ENCODE measurements at places on chromosomes 6 and 20.

GRCh38 chr6:128305228-128305627 is 215.2 kb downstream of the PTPRK start:
- DNase-seq = no peak

DNA sequence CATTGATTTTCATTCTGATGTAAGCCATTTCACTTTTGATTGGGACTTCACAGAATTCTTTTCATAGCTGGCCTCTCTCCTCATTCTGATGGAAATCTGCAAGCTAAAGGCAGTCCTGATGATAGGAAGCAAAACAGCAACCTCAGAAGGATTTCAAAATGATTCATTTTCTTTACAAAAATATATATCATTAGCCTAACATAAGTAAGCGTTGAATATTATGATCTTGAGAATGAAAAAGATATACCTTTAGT is 143.1 kb upstream of the GJE1 start:
- no peak for DNase-seq

GRCh38 chr6:41750374-41750773 is 3.2 kb upstream of the PGC start:
- DNase-seq = no peak

DNA sequence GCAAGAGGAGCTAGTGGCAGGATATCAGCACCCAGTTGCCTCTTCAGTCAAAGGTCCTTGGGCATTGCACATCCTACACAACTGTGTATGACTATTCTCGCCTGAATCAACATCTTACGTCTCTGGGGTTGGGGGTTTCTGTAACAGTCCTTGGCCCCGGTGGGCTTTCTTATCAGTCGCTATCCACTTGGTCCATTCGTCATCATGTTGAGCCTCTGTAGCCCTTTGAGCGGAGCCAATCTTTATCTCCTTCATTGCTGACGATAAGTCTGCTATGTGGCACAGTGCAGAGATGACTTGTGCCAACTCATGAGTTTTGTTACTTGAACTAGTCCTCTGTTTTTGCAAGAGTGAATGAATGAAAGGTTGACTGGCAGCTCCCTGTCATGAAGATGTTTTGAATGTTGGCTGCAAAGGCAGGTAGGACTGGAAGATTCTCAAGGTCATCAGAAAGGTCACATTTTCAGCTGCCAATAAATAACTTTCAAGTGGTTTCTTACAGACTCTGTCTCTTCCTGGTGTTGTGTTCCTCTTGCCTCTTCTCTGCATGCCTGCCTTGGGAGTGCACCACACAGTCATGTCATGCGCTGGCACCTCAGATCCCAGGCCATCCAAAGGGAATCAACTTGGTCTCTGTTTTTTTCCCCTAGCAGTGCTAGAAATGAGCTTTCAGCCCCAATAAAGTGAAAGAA is 238.9 kb downstream of the SLC24A3 start:
- no peak for DNase-seq

- DNase-seq = no peak
These were observed 46.7 kb downstream of the RNF217 start for GRCh38 chr6:125008957-125009356.

DNA sequence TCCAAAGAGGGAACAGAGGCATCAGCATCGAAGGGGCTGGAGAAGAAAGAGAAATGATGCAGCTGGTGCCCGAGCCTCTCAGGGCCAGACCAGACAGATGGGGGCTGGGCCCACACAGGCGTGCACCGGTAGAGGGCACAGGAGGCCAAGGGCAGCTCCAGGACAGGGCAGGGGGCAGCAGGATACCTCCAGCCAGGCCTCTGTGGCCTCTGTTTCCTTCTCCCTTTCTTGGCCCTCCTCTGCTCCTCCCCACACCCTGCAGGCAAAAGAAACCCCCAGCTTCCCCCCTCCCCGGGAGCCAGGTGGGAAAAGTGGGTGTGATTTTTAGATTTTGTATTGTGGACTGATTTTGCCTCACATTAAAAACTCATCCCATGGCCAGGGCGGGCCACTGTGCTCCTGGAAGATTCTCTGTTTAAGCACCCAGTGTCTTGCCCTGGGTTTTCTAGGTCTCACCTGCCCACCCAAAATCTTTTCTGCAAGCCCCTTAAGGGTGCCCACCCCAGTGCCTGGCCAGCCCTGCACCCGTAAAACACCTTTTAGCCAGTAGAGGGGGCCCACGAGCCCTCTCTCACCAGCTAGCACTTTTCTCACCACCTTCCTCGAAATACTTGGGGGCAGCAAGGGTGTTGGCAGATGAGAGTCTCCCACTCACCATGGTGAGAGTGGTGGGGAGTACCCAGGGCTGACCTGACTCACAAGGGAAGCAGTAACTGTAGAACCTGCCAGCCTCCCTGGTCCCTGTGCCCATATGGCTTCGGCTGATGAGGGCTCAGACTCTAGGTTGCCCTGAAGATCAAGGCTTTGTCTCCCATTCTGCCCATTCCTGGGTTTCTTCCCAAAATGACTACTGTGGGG is 35.7 kb upstream of the ID1 start:
- peak; percentile 57 for DNase-seq

- no peak for DNase-seq
These were observed 215.4 kb downstream of the TBC1D7 start for GRCh38 chr6:13112921-13113320.

DNA sequence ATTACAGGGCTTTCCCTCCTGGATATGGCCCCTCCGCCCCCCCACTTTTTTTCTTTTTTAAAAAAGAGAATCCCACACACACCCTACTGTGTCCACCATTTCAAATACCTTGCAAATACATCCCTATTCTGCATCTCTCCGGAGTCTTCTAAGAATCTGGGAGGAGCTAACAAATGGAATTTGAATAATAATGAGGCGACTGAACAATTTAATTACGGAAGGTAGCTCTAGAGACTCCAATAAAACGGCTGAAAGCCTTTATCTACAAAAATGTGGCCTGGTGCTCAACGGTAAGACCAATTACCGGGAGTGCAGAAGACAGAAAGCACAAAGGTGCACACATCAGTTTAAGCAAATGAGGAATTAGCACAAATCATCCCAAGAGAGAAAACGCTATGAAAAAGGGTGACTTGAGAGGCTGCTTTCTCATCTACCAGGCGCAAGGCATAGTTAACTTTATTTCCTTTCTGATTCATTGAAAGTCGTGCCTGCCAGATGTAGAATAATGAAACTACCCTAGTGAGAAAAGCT is 1.8 kb downstream of the RRAGD start:
- no peak for DNase-seq

GRCh38 chr6:145756170-145756662 is 20.9 kb upstream of the EPM2A start:
- DNase-seq = peak; percentile 99

DNA sequence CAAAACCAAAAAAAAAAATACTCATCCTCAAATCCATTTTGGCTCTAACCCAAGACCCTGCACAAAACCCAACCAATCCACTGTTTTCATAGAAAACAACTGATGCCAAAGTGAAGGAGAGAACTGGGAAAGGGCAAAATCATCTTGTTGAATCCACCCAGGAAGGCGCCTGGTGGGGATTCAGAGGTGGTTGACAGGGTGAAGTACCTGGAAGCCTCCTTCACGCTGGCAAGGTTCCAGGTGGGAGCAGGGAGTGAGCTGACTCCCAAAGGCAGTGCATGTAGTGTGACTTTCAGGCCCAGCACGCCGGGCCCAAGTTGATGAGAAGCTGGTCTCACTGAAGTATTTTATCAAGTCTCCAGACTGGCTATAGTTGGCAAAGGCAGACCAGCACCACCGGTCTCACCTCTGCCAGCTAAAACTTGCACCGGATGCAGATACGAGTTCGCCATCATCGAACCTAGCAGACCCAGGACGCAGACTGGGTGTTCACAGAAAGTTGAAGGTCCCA is 16.5 kb downstream of the PPP1R10 start:
- no peak for DNase-seq

DNA sequence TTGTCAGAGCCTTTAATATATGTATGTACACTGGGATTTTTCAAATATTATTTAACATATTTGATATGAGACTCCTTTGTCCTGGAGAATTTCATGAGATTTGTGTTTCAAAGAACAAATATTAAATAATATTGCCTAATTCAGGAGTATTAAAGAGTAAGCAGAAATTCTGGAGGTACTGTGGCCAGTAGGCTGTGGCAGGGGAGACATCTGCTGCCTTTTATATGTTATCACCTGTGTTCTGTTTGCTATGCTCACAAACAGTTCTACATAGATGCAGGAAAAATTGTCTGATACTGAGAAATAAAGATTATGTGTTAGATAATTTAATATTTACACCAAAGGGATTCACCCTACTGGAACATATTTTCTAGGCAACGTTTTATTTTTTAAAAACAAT is 395.4 kb upstream of the SLC35B3 start:
- DNase-seq = no peak

DNA sequence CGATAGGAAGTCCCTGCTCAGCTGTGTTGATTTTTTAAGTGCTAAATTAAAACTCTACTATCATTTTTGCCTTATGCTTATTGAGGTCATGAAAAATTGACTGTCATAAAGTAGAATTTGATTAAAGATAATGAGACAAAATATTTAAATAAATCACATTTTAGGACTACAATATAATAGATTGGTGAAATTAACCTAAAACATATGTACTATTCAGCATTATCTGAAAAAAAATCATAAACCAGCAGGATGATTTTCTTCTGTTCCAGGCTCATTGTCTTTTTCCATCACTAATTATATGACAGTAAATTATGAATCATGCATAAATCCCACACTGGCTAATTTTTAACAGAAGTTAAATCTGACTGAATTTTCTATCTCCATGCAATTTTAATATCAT is 373.6 kb upstream of the NRSN1 start:
- no peak for DNase-seq

DNA sequence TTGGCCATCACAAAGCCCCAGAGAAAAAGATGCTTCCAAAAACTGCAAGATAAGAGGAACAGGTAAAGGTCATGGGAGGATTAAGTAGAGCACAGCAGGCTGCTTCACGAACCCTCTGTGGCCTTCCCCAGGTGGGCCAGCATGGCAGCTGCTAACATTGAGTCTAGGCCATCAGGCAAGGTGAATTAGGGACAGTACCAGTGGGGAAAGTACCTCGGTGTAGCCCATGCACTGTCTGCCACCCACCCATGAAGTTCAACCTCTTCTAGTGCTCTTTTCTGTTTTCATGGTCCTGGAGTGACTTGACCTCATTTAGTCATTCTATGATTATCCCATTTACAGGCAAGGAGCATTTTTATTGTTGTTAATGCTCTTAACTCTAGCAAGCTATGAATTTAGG is 108.6 kb upstream of the DUSP22 start:
- no peak for DNase-seq

DNA sequence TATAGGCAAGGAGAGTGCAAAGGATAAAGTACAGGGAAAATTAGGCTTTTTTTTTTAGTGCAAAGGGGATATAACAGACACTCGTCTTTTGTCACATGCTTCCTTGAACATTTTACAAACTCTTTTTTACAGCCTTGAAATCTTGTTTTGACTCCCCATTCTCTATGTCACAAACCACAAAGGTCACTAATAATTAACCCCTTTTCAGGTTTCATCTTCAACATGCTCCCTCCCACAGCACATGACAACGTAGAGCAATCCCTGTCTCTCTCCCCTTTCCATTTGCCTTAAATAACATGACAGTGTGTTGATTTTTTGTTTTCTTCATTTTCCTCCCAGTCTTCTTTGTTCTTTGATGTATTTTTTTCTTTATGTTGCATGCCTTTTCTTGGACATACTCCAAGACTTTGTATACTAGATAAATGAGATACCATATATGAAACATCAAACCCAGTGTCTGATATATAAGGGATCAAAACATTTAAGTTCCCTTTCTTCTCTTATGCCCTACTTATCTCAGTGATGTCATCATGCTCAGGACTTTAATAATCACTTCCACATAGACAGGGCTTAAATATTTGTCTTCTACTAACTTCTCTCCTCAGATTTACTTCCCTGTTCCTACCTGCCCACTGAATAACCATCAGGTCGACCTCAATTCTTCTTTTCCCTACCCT is 378.7 kb upstream of the HSF2 start:
- DNase-seq = no peak

- DNase-seq = no peak
These were observed 113.0 kb upstream of the RREB1 start for GRCh38 chr6:6994796-6995195.

- no peak for DNase-seq
These were observed 6.5 kb upstream of the BTN3A2 start for GRCh38 chr6:26358511-26358981.

GRCh38 chr20:49594143-49594930 is 26.4 kb upstream of the PTGIS start:
- peak; percentile 66 for DNase-seq

DNA sequence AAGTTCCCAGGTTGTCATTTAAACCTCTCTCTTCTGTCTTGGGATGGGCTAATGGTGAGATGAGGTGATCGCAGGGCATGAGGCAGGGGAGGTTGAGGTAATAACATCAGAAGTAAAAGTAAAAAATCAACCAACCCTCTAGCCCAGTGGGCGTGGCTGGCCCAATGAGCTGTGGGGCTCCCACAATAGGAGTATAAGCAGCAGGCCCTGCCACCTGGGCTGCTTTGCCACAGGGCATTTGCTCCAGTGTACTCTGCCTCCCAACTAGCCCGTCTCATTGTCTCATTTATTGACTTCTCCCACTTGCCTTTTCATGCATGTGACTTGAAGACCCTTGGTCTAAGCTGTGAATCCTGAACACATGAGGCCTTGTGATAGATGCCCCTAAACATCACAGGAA is 62.8 kb downstream of the PHACTR3 start:
- no peak for DNase-seq

GRCh38 chr6:116136373-116136772 is 10.4 kb upstream of the COL10A1 start:
- no peak for DNase-seq

- no peak for DNase-seq
These were observed 7.5 kb downstream of the CEP57L1 start for GRCh38 chr6:109102762-109103161.

GRCh38 chr6:134534708-134535149 is 216.8 kb upstream of the SGK1 start:
- peak; percentile 69 for DNase-seq

DNA sequence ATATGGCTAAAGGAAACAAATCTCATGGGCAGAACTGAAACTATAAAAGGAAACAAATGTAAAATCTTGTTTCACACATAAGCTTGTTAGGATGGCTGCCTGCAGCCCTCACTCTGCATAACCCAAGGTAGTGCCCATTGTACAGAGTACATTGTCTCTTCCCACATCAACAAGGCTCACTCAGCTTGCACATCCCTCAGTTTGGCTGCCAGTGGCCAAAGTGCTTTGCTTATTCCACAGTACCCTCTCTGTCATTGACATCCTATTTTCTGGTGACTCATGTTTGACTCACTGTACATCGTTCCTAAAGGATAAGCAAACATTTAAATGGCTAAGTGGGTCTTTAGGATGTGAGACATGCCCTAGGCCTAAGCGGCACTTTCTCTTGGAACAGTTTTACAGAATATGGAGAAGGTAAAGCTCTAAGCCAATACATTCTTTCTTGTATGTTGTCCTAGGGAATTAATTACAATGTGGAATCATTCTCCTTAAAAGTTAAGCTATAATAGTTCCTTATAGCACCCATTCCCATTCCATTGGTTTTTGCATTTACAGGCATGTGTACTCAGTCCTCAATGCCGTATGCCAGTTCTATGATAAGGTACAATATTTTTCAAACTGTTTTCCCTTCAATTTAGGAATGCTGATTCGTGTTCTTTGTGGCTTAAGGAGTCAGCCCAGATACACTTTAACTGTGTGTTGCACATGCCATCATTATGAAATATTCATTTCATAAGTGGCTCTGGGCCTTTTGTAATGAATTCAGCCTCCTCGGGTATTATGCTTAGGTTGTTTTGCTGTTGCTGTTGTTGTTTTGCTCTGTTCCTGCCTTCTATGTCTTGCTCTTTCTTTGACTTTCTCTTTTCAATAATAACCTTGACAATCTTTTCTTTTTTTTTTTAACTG is 5.5 kb downstream of the ANKEF1 start:
- DNase-seq = peak; percentile 47

- DNase-seq = no peak
These were observed 111.8 kb downstream of the EDN3 start for GRCh38 chr20:59412181-59412580.
